Upper lobe of left lung (tissue), 6 donors: ENCODE measurements at places on chromosomes 12 and 14. TPM values are rescaled to one million over a fixed set of nuclear protein-coding genes. Genes with fewer than 3 reads are reported as not detected.

- DNase-seq = no peak
- no peak overlapping the region for H3K4me3 ChIP-seq
- no peaks in the 10 kb centered on the region for H3K4me1 ChIP-seq
- no peaks in the 10 kb centered on the region for H3K27me3 ChIP-seq
- H3K36me3 ChIP-seq = no peaks in the 10 kb centered on the region
- H3K27ac ChIP-seq = no peak overlapping the region
These were observed 8.1 kb upstream of the CLMN start for GRCh38 chr14:95327558-95328374.

The GPX2 gene
- 3.0 TPM for total RNA-seq

The IAPP gene
- not detected for total RNA-seq

DNA sequence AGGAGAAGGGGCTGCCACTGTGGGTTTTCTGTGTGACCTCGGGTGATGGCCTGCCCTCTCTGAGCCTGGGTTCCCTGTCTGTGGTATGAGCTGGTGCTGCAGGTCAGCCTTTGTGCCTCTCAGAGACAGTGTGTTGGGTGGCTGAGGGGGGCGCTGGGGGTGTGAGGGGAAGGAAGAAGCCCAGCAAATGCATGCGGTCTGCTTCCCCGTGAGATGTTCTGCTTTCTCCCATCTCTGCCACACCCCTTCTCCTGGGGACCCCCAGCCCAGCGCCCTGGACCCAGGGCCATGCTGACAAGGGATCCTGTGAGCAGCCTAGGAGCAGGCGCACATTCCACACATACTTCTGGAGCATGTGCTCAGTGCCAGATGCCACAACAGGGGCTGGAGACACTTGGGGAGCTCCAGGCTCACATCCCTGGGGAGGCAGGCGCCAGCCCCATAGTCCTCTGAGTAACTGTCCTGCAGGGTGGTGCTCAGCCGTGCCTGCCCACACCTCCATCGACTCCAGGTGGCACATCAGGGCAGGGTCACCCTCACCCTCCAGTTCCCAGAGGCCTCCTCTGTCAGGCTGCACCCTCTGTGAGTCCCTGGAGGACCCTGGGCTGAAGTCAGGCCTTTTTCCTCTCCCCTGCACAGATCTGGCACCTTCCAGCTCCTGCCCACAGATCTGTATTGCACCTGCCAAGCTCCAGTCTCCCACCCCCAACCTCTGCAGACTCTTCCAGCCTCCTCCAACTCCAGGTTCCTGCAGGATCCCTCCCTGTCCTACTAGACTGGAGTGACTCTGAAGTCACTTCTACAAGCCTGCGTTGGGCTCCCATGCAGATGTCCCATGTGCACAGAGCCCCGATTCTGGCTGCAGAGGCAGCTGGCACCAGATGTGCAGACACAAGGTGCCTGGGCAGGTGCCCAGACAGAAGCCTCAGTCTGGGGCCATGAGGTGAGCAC is 205.6 kb downstream of the KIF26A start:
- H3K27ac ChIP-seq = no peak overlapping the region
- H3K36me3 ChIP-seq = no peaks in the 10 kb centered on the region
- peak; percentile 47 for DNase-seq
- H3K27me3 ChIP-seq = no peaks in the 10 kb centered on the region
